ENCODE measurements at places on chromosomes 4 and X.

GRCh38 chr4:111789901-111790640 lies 355.2 kb upstream of the FAM241A start:
- DNase-seq = no peak

DNA sequence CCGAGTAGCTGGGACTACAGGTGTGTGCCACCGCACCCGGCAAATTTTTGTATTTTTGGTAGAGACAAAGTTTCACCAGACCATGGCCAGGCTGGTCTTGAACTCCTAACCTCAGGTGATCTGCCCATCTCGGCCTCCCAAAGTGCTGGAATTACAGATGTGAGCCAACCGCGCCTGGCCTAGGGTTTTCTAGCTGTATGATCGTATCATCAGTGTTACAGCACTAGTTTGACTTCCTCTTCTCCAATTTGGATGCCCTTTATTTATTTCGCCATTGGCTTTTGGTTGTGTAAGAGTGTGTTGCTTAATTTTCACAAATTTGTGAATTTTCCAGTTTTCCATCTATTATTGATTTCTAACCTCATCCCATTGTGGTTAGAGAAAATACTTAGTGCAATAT lies 5.2 kb downstream of the TKTL1 start:
- DNase-seq = no peak

- DNase-seq = no peak
These were observed 585.1 kb upstream of the FRG1 start for GRCh38 chr4:189355590-189355989.

DNA sequence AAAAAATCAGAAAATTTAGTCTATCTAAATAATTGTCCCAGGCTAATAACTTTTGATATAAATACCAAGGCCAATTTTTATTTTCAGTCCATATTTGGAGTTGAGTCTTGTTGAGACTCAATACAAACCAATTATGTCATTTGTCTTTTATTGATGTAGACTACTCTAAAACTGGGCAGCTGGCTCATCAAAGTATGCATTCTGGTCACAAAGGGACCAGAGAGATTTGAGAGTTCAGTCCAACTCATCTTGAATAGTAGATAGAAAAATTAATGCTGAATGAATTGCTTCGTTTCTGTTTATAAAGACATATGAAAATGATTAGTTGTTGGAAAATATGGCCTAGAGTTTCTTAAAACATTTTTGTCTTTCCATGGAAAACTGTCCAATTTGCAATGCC lies 412.5 kb upstream of the KLHL4 start:
- no peak for DNase-seq

GRCh38 chrX:108640817-108641216 lies 95.5 kb downstream of the IRS4 start:
- DNase-seq = no peak
